Keratinocyte (primary cell): ENCODE measurements at places on chromosomes 4 and X.
A peak's percentile ranks its signal among the peaks of the same experiment; 100 is the strongest.

DNA sequence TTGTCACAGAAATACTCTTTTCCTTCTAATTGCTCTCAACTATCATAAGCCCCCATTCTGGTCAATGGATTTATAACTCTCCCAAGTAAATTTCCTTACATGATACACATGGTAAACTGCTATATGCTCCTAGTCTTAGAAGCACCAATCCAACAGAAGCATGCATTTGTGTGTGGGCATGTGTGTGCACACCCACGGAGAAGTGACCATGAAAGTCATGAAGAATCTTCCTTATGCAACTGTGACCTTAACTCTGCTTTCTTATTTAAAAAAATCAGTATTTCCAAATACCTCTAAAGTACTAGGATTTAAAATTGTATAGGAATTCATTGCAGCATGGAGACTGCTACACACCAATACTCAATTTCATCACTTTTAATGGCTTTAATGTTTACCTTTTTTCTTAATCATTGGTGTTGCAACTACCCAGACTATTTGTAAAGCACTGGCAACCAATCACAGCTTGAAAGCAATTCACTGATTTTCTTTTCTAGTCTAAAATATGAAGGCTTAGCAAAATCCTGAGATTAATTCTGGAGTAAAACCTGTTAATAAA, 47.6 kb downstream of the MAML3 start:
- no peak for DNase-seq

- DNase-seq = no peak
These were observed 20.8 kb upstream of the SLC10A4 start for GRCh38 chr4:48462363-48462762.

GRCh38 chr4:26812049-26812714, 48.5 kb upstream of the STIM2 start:
- DNase-seq = no peak

DNA sequence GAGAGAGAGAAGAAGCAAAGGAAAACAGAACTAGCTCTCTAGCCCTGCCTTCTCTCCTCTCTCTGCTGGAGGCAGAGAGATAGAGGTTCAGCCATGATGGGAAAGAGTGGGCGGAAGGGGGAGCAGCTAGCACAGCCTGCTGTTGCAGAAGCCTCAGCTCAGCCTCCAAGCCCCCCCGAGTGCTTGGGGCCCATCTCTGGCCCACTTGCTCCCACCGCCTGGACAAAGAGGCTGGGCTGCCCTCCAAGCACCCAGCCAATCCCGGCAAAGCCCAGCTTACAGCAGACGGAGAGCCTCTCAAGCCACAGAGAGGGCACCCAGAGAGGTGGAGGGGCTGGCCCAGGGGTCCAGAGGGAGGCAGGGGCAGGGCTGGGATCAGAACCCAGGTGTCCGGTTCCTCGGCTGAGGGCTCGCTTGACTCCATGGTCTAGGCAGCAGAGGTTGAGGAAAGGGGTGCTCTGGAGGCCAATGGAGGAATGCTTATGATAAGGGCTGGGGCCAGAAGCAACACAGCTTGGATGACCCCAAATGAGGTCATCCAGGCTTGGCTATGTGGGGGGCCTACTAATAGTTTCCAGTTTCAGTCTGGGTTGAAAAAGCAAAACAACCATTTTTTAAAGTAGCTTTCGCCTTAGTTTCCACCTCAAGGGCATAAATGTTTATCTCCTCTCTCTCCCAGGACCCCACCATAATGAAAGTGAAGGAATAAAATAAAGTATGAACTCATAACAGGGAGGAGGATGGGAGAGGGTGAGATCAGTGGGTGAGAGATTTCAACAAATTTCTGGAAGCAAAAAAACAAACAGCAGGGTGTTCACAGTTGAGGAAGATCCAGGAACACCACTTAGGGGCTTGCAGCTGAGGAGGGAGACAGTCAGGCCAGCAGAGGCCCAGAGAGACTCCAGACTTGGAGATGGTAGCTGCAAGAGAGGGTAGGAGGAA, 24.9 kb upstream of the IQSEC2 start:
- DNase-seq = no peak

- no peak for DNase-seq
These were observed 79.7 kb downstream of the BCOR start for GRCh38 chrX:40018041-40018440.

- no peak for DNase-seq
These were observed 14.4 kb downstream of the CHIC1 start for GRCh38 chrX:73577361-73577760.

- DNase-seq = no peak
These were observed 399.8 kb upstream of the MAD2L1 start for GRCh38 chr4:120466429-120466828.

GRCh38 chr4:62271107-62271506, 1071.0 kb downstream of the ADGRL3 start:
- DNase-seq = no peak

GRCh38 chrX:23822397-23822796, 39.4 kb downstream of the SAT1 start:
- no peak for DNase-seq

GRCh38 chrX:66731398-66731797, 92.5 kb upstream of the EDA2R start:
- no peak for DNase-seq

DNA sequence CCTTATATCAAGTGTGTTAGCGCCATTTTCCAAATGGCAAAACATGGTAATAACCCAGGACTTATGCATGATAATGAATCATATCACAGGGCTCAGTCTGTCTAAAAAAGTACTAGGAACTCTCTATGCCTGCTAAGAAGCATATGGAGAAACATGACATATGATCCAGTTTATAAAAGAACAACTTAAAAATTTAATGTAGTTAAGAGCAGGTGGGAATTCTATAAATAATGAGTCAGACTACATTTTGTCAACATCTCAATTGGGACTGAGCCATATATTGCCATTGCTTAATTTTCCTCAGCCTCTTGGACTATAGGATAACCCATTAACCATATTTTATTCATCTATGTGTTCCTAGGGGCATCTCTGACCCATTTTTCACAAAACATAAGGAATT, 360.4 kb upstream of the AGA start:
- DNase-seq = no peak

- no peak for DNase-seq
These were observed 10.3 kb upstream of the ODAPH start for GRCh38 chr4:75545526-75545925.

GRCh38 chr4:144699565-144699964, 53.6 kb downstream of the HHIP start:
- DNase-seq = no peak

DNA sequence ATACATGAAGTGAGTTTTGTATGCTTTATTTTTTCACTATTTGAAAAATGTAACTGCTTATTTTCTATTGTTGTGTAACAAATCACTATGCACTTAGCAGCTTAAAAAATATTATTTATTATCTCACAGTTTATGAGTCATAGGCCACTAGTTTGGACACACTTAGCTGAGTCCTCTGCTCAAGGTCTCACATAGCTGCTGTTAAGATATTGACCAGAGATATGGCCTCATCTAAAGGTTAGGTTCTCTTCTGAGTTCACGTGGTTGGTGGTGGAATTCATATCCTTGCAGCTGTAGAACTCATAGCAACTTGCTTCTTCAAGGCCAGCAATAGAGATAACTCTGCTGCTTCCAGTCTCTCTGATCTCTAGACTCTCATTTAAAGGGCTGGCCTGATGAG, 534.4 kb downstream of the SPRY1 start:
- DNase-seq = no peak

DNA sequence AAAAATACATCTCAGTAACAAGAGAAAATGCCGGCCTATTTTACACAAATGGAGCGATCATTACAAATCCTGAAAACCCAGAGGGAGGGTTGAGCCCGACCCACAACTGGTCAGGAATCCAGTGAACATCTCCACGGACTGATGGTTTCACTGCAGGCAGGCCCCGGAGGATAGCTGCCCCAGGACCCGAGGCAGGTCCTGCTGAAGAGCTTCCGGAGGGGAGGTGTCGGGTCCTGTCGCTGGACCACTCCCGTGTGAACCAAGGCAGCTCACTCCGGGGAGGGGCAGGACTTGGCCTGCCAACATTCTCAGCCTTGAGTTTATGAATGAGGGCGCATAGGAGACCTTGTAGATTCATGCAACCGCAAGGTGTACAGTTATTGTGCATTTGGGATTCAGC, 4.8 kb upstream of the CRMP1 start:
- no peak for DNase-seq

- DNase-seq = no peak
These were observed 105.5 kb downstream of the HDAC8 start for GRCh38 chrX:72467135-72467534.

DNA sequence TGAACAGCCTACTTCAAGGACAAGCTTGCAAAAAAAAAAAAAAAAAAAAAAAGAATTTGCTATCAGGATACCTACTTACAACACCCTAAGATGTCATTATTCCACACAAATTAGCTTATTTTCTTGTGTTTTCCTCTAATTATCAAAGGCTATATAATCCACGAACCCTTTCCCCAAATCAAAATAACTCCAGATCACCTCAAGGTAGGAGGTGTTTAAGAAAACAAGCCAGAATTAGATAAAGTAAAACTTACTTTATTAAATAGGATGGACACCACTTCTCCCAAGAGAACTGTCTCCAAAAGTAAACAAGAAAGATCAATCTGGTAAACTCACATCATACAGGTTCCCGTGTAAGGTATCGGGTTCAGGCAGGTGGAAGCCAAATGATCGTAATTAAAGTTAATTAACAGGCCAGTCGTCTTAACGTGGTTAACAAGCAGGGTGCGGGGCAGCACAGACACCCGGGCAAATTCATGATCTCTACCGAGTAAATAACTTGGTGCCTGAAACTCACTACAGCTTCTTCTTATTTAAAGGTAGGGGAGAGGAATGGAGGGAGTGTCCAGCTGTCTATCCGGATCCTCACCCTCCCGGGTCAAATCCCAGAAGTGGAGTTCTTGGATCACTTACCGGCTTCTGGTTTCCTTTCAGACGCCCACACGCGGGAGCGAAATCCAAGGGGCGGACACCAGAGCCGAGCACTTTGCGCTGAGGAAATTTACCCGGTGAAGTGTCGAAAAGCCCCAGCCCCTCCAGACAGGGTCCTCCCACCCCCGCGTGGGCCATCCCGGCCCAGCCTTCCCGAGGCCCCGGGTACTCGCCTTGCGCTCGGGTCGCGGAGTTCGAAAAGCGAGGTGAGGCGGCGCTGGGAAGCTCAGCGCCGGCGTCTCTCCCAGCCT, 708 bp downstream of the ARAP2 start:
- DNase-seq = no peak

DNA sequence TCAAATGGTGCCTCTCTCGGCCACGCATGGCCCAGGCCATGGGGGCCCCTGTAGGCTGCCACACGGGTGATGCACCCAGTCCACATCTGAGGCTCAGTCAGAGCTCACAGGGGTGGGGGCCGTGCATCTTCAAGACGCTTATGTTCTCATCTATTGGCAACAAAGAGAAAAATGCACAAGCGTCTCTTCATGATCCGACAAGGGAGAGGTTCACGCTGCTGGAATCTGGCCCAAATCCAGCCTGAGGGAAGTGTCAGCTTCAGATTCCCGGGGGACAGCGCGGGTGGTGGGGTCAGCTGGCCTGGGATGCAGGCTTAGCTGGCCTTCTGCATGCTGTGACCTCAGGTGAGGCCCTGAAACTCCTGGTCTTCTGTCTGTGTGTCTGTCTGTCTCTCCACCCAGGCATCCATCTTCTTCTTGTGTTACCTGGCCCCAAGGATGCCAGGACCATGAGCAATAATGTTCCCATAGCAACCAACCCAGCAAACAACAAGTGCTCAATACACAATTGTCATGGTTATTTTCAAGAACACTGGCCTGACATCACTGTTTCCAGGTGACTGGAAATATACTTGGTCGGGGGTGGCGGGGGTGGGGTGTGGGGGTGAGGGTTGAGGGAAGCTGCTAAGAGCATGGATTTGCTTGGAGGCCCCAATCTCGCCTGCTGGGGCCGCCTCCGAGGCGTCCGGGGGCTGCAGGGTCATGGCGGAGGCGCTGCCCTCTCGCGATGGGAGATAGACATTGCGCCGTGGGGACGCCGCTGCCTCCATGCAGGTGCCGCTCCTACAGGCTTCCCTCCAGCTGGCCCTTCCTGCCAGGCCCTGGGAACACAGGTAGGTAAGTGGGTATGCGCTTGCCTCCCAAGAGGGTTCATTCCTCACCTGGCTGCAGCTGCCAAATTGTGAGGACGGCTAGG, 48.3 kb downstream of the ABLIM2 start:
- DNase-seq = peak; percentile 81

DNA sequence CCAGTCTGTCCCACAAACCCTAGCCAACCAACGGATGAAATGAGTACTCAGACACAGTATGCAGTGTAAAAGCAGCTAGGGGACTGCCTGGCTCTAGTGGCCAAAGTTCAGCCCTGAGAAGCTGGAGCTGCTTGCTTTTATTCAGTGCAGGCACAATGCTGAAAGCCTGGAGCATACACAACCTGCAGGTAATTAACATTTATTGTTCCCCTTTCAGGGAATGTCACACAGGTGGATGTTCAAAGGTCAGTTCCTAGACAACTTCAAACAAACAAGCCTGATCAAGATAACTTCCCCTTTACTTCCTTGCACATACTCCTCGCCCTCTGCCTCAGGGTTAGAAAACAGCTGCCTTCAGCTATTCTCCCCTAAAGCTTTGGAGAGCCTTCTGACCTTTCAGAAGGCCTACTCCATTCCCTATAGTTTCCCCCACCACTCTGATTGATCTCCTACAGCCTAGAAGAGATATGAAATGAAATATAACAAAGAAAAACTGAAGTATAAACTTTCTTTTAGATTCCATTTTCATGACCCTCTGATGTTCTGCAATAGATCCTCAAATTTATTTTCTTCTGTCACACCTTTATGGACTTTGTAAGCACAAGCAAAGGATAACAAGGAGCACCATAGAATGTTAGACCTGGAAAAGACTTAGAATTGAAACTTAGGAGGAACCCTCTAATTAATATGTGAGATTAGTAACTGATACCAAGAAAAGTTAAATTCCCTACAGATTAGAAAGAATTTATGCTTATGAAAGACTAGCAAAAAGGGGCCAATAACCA, 6.8 kb upstream of the DCAF8L1 start:
- DNase-seq = no peak

GRCh38 chr4:27917381-27917780, 1056.7 kb downstream of the STIM2 start:
- DNase-seq = no peak

- DNase-seq = no peak
These were observed 3.9 kb downstream of the AVPR2 start for GRCh38 chrX:153908219-153908860.
